Hair follicular keratinocyte (primary cell): ENCODE measurements at places on chromosomes 3 and 15. TPM values are rescaled to one million over a fixed set of nuclear protein-coding genes. Genes with fewer than 3 reads are reported as not detected.

The MESP1 gene
- 0.78 and 0.84 TPM in 2 replicates for total RNA-seq

The AQP9 gene
- 0.08 TPM in 2 replicates for total RNA-seq

The SLC24A5 gene
- total RNA-seq: not detected in 2 replicates

The DZIP3 gene
- 2.8 and 3.9 TPM in 2 replicates for total RNA-seq

The DNAH12 gene
- total RNA-seq: not detected in 2 replicates
